ENCODE measurements at places on chromosomes 16 and 17.
A peak's percentile ranks its signal among the peaks of the same experiment; 100 is the strongest.

GRCh38 chr17:71304498-71305158 lies 816.2 kb upstream of the SOX9 start:
- no peak for DNase-seq

DNA sequence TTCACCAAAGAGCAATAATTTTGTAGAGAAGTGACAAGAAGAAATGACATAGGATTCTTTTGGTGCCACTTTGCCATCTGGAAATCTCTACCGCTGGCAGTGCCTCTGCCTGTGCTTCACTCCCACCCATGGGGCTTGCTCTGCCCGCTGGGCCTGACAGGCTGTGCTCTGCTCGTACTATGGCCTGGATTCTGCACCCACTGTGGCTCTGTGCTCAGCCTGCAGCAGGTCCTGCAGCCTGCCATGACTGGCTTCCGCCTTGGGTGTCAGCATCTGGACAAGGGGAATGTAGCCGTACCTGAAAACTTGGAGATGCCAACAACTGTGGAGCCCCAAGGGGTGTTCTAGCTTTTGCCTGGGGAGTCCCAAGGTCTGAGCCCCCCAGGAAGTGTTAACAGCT lies 792.3 kb downstream of the CDH8 start:
- DNase-seq: no peak

GRCh38 chr17:50660042-50660886 lies 25.6 kb downstream of the ABCC3 start:
- DNase-seq: no peak

GRCh38 chr17:77827511-77827910 lies 131.0 kb upstream of the TNRC6C start:
- no peak for DNase-seq

DNA sequence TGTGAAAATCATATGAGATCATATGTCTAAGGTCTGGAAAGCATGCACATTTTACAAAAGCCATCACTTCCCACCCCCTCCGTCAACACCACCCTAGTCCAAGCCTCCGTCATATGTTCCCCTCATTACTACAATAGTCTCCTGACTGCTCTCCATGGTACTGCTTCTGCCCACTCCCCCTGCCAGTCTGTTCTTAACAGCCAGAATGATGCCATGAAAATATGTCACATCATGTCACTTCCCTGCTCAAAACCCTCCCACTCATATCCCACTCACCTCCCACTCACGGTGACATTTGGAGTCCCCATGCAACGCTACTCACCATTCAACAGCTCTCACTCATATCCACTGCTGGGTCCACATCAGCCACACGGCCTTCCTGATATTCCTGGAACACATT lies 432.3 kb downstream of the XYLT1 start:
- DNase-seq: no peak

DNA sequence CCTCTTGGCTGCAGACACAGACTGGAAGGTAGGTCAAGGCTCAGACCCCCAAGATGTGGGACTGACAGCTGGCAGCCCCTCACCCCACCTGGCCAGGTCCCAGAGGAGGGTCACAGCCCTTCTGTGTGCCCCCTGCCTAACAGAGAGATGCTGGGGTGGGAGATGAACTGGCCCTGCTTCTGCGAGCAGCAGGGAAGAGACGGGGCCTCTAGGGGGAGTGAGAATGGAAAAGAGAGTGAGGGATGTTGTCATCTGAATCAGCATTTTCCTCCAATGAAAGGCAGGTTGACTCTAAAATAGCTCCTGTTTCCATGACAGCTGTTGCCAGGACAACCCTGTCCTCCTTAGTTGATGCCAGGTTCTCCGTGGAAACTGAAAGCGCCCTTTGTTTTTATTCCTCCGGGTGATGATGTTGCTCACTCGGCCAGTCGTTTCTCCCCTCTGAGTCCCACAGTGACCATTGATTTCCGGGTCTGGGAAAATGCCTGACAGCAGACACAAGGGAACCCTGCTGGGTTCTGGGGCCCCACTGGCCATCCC lies 4.9 kb upstream of the NDRG4 start:
- DNase-seq: peak; percentile 95

- DNase-seq: no peak
Measured at GRCh38 chr16:4175849-4176248, 59.6 kb upstream of the ADCY9 start.

DNA sequence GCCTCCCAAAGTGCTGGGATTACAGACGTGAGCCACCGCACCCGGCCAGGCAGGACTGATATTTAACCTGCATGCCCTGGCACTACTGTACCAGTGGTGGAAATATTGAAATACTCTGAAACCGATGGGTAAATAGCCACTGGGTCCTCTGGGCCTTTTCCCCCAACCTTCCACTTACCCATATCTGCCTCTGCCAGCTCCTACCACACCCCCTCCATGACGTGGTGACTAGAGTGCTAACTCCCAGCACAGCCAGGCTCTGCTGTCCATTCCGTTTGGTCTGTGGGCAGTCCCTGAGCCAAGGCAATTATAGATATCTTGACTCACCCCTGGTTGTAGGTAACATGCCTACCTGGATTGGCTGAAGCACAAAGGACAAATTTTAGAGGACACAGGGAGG lies 187.8 kb downstream of the PRKCB start:
- no peak for DNase-seq

- DNase-seq: no peak
Measured at GRCh38 chr16:63606778-63607177, 1515.1 kb downstream of the CDH11 start.

GRCh38 chr17:8444494-8444893 lies 8.8 kb downstream of the NDEL1 start:
- DNase-seq: no peak

DNA sequence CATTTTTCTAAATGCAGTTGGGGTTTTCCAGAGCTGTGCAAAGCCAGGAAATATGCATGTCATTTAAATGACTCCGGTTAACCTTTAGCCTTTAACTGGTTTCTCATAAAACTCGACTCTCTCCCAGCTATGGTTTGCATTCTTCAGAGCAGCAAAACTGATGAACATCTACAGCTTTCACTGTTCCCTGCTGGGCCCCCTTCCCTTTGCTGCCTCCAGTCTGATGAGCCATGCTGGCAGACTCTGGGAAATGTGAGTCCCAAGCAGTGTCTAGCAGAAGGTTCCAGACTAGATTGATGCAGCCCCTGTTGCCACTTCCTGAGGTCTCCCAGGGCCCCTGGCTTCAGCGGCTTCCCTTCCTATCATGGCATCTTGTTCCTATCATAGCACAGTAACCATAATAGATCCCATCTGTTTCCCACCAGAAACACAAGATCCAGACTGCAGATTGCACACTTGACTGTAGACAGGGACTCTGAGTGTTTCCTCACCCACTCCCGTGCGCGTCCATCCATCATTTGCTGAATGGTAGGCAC lies 135.4 kb downstream of the CLEC16A start:
- no peak for DNase-seq

- peak; percentile 9 for DNase-seq
Measured at GRCh38 chr17:31327534-31328159, 6.2 kb upstream of the EVI2A start.

GRCh38 chr17:4858882-4859260 lies 25.7 kb downstream of the MINK1 start:
- DNase-seq: no peak

DNA sequence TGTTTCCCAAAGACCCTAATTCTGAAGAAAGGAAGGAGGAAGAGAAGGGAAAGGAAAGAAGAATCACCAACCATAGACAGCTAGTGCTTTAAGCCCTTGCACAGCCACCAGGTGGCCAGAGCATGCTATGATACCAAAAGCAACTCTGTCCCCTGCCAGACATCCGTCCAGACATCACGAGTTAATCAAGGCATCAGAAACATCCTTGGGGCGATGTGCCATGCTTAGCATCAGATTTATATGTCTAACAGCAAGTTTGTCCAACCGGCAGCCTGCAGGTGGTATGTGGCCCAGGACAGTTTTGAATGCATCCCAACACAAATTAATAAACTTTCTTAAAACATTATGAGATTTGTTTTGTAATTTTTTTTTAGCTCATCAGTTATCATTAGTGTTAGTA lies 2.9 kb upstream of the CRYBA1 start:
- DNase-seq: peak; percentile 47

GRCh38 chr17:19378416-19379360 lies at the start of gene MAPK7:
Gene MAPK7 (plus strand): TSS chr17:19378498. CDS start chr17:19378901, 403 bp downstream.
- DNase-seq: peak; percentile 39

DNA sequence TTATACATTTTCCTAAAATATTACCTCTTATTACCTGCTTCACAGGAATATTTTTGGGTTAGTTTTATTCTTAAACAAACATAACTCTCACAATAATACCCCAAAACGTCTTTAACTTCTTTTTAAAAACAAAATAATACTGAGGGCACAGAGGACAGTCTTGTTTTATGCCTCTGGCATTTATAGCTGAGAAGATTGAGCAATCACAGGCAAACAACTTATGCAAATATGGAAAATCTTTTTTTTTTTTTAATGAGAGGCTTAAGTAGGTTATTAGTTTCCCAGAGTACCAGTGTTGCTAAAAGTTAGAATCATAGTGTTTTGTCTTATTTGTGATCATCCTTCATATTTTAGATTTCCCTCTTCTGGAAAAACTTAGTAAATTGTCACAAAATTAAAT lies 195.0 kb downstream of the FTO start:
- DNase-seq: no peak

DNA sequence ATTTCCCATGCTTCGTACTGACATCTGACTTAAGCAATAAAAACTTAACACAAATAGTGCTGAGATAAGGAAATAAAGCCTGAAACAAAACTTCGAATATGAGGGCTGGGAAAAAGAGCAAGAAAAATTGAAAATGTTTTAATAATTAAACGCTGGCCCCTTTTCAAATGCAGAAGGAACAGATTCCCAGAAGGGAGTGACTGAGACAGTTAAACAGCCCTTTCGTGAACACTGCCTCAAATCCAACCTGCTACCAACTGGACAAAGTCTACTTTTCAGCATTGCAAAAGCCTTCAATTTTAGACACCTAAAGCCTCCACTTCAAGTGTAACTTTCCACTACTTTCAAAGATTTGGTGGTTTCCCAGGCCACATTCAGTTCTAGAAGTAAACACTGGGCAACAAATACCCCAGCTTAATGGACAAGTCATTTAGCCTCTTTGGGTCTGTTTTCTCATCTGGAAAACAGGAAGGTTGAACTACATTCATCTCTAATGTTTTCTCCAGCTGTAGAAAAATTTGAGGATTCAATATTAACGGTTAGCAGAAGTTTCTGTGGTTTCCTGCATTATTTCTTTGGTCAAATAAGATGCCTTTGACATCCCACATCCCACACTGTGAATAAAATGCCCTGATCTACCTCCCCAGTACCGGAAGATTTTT lies 11.8 kb downstream of the RFFL start:
- no peak for DNase-seq

DNA sequence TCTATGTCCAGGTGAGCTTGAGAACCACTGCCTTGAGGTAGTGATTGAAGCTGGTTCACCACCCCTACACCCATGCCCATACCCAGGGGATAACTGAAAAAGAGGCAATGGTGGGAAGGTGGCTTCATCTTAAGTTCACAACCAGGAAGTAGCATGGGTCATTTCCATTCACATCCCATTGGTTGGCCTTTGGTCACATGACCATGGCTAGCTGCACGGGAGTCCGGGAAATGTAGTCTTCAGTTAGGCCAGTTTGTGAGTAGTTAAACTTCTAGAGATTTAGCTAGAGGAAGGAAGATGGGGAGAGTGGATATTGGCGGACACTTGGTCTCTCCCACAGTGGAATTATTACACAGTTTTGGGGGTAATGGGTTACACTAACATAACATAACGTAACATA lies 92.9 kb downstream of the RGS9 start:
- no peak for DNase-seq

GRCh38 chr17:80949451-80950421 lies 41.9 kb upstream of the CHMP6 start:
- no peak for DNase-seq

- no peak for DNase-seq
Measured at GRCh38 chr17:32240750-32241149, 24.9 kb upstream of the RHBDL3 start.

GRCh38 chr16:3761375-3762106 lies 44.2 kb upstream of the TRAP1 start:
- no peak for DNase-seq

- DNase-seq: peak; percentile 83
Measured at GRCh38 chr17:50426814-50427787, 1.1 kb downstream of the ACSF2 start.

- DNase-seq: no peak
Measured at GRCh38 chr17:76641501-76641900, 2.1 kb downstream of the ST6GALNAC1 start.

DNA sequence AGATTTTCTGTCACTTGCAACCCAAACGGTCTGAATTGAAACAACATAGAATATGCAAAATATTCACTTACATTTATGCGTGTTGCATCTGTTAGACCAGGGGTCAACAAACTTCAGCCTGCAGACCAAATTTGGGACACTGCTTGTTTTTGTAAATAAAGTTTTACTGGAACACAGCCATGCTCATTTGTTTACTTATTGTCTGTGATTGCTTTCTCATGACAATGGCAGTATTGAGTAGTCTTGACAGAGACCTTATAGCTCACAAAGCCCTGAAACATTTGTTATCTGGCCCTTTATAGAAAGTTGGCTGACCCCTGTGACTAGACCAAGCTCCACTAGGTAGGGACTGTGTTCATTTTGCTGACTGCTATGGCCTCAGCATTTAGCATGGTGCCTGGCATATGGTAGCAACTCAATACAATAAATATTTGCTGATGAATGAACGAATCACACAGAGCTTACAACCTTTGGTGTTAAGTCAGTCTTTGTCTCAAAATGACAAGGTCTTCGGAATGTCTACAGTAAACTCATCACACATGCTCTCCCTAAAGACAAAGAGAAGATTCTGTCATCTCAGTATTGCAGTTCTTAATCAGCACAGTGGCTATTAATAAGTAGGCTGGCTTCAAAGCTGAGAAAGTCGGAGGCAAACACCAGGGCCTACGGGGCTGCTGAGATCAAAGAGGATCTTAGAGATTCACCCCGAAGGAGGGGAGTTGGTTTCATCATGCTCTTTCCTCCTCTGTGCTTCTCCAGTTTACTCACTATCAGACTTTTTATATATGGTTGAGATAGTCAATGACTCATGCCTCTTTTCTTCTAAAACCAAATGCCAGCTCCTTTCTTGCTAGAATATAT lies 95.2 kb upstream of the AXIN2 start:
- no peak for DNase-seq

GRCh38 chr17:40703652-40704051 lies at the start of gene KRT24:
Gene KRT24 (minus strand): TSS chr17:40703752. CDS start chr17:40703693, 59 bp downstream.
- no peak for DNase-seq

- DNase-seq: no peak
Measured at GRCh38 chr17:17129466-17129865, 76.7 kb downstream of the PLD6 start.

DNA sequence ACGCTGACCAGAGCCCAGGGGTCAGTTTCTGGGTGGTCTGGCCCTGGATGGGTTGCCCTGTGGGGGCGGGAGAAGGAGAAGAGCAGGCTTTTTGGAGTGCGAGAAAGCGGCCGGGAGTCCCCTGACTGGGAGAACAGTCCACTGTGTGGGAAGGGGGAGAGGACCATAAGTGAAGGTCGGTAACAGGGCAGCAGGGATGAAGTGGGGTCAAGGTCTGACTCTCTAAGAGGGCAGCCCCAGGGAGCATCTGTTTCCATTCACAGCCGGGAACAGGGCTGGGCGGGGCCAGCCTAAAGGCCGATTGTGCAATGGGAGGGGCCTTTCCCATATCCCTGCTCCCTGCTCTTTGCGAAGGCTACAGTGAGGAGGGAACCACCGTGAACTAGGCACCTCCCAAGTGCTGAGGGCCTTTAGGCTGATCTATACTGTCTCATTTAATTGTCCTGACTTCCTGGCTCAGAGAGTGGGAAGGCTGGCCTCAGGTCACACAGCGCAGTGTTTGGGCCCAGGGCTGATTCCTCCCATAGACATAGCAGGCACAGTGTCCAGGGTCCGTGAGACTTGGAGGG lies 10.4 kb upstream of the WFDC1 start:
- DNase-seq: no peak
